Bronchial epithelial cell (primary cell): ENCODE measurements at places on chromosomes 5 and 9. TPM values are rescaled to one million over a fixed set of nuclear protein-coding genes. Genes with fewer than 3 reads are reported as not detected.

The SVEP1 gene
- 0.26 and 1.3 TPM in 2 replicates for total RNA-seq

The PDGFRB gene
- 0.26 and 1.6 TPM in 2 replicates for total RNA-seq

The PCDHAC2 gene
- 14.1 and 16.8 TPM in 2 replicates for total RNA-seq

The CCDC69 gene
- 0.79 and 1.7 TPM in 2 replicates for total RNA-seq

The ZNG1A gene
- 59.9 and 78.5 TPM in 2 replicates for total RNA-seq

The PCDHB7 gene
- total RNA-seq: not detected in 2 replicates

The LPAR1 gene
- 9.0 and 16.8 TPM in 2 replicates for total RNA-seq

The SCAI gene
- total RNA-seq: 4.7 and 7.1 TPM in 2 replicates

The ZDHHC11B gene
- under 0.01 and 0.51 TPM in 2 replicates for total RNA-seq

The SLC36A3 gene
- total RNA-seq: not detected in 2 replicates

- no peak for DNase-seq
Observed at GRCh38 chr5:78573318-78573717, 75.3 kb downstream of the LHFPL2 start.

DNA sequence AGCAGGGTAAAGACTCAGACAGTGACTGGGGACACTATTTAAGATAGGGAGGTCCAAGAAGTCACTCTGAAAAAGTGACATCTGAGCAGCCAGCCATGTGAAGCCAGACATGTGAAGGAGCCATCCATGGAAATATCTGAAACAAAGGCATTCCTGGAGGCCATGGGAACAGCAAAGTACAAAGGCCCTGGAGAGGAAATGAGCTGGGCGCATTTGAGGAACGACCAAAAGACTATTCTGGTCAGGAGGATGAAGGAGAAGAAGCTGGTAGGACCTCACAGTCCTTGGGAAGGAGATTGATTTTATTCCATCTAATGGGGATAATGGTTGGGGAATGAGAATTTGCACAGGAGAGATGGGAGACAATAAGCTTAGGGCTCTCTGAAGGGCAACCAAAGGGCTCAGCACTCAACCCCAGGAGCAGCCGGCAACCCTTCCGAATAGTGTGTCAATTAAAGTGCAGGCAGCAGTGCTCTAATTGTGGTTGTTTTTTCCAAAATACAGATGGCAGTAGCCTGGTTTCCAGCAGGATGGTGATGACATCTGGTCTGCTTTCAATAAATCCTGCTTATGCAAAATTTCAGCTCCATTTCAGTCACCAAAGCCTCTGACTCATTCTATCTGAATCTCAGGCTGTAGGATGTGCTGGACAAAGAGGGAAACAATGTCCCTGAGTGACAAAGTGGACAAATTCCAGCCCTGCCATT lies 26.7 kb downstream of the FOXI1 start:
- DNase-seq: peak; percentile 24

DNA sequence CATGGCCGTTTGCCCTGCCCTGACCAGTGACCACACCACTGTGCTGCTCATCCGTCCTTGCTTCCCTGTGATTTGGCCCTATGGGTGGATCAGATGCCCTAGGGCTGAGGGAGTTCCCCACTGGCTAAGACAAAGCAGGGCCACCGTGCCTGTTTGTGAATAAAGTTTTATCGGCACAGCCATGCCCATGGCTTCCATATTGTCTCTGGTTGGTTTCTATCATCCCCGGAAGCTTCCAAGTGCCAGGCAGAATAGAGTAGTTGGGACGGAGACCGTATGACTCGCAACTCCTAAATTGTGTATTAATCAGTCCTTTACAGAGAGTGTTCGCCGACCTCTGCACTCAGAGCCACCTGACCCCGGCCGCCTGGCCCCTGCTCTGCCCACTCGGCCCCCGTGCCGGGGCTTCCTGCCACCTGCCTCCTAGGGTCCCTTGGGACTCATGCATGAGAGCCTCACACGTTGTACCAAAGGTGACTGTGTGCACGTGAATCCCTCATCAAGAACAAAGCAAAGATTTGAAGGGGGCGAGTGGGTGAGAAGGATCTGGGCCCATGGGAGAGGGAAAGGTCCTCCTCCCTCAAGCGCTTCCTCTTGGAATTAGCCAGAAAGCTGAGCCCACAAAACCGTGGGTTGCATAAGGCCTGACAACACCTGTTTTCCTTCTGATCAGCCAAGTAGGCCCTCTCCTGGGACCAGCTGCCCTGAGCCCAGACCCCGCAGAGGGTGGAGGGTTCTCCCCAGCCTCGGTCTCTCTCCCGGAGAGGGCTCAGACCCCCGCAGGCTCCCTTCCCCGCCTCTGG lies 11.7 kb upstream of the FCN2 start:
- no peak for DNase-seq

DNA sequence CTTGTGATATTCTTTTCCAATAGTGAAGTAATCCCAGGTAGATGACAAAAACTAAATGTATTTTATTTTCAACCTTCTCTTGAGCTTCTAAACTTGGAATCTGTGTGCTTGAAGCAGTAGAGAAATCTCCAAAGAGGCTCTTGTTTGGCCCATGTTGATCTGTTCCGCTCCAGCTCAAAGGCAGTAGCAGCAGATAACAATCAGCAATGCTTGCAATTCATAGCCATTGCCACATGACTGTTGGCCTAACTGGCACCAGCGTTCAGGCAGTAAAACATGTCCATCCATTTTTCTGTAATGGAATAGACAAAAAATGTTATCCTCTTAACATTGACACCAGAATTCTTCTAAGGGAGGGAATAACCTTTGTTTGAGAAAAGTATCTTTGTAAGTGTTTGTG lies 270.7 kb upstream of the MSX2 start:
- DNase-seq: no peak

DNA sequence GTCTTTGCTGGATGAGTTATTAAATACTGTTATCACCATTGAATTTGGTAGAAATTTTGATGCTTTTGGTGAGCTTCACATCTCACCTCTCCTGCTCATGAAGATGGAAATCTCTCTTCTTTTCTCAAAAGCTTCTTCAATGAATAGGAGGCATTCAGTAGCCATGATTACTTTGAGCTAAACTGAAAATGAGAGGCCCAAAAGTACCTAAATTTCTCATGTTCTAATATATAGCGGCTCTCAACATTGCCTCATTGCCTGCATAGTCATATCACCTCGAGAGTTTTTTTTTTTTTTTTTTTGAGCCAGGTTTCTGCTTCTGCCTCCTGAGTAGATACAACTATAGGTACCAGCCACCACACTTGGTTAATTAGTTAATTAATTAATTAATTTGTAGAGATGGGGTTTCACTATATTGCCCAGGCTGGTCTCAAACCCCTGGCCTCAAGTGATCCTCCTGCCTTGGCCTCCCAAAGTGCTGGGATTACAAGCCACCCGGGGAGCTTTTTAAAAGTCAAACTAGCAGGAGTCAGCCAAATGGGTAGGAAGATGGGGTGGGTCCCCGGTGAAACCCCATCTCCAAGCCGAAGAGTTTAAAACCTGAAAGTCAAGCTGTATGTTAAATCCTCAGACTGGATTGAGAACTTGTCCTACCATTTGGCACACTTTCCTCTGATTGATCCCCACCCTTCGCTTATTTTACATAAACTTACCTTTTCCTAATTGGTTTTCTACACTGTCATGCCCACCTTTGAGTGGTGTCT lies 169.0 kb downstream of the DOCK2 start:
- no peak for DNase-seq

DNA sequence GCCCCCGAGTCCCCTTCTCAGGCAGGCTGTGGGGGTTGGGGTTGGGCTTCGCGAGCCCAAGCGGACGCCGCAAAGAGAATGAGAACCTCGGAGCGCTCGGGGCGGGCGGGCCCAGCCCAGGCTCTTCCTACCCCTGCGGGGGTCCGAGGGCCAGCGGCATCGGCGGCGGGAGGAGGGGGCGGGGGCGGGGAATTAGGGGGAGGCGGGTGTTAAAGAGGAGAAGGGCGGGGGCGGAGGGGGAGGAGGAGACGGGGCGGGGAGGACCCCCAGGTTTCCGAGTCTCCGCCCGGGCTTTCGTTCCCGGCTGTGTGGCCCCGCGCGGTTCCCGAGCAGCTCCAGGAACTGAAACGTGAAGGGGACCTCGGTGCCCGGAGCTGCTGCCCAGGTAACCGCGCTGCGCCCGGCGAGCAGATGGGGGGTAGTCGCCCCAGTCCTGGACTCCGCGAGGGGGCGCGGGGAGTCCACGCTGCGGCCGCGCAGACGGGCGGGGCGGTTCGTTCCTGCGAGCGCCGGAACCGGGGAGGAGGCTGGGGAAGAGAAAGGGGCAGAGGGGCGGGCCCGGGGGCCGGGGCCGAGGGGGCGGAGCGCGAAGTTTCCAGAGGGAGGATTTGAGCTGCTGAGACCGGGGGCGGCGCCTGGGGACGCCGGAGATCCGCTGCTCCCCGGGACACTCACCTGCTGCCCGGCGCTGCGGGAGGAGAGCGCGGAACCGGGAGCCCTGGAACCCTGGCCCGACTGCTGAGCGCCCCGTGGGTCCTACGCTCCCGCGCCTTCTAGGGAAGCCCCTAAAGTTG lies 38.4 kb upstream of the PLEKHG4B start:
- peak; percentile 2 for DNase-seq

- no peak for DNase-seq
Observed at GRCh38 chr5:116479776-116480675, 94.6 kb downstream of the SEMA6A start.

GRCh38 chr9:29999645-30000044 lies 2384.8 kb upstream of the ACO1 start:
- no peak for DNase-seq

DNA sequence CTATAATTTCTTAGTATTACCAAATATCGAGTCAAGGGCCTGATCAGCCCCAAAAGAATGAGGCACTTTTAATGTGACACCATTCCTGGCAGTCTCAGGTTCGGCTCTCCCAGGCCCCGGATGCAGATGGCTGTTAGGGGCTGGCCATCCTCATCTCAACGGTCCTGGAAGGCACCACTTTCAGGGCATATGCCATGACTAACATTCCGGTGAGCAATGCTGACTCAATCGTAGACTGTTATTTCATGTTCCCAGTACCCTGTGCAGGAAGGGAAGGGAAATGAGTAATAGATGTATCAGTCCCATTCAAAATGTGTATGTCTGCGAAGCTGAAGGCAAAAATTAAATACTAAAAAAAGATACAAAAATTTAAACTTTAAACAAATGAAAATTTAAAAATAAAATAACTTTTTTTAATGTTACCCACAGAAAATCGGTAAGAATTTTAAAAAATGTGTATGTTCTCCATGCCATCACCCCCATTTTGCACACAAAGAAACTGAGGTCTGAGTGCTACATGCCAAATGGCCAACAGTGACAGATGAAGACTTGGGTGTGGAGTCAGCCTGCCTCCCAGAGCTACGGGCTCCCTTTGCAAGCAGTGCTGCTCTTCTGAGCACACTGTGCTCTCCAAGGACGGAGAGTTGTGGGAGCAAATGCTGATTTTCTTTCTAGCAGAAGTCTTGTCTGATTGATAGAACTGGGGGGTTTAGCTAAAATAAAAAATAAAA lies 79.0 kb downstream of the GLDC start:
- DNase-seq: peak; percentile 100

- DNase-seq: no peak
Observed at GRCh38 chr5:116305899-116306298, 221.1 kb downstream of the COMMD10 start.

DNA sequence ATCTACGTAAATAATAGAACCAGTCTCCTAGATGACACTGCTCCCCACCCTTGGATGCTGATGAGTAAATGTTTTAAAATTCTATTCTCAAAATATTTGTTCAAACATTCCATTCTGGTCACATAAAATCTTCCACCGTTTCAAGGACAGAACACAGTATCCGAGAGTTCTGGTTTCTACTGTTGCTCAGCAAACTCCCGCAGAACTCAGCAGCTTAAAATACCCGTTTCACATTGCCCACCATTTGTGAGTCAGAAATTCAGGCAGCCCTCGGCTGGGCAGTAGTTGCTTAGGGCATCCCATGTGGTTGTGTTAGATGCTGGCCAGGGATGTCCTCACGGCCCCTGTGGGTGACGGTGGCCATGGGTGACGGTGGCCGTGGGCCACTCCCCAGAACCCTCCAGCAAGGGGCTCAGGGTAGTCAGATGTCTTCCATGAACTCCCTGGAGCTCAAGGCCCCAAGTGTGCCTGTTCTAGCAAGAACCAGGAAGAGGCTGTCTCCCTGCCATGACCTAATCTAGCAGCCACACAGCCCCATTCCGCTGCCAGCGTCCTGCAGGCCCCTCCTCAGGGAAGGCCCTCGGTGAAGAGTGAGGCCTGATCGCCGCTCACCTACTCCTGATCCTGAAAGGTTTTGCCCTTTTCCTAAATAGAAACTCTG lies 17.4 kb downstream of the MGAT1 start:
- peak; percentile 55 for DNase-seq

DNA sequence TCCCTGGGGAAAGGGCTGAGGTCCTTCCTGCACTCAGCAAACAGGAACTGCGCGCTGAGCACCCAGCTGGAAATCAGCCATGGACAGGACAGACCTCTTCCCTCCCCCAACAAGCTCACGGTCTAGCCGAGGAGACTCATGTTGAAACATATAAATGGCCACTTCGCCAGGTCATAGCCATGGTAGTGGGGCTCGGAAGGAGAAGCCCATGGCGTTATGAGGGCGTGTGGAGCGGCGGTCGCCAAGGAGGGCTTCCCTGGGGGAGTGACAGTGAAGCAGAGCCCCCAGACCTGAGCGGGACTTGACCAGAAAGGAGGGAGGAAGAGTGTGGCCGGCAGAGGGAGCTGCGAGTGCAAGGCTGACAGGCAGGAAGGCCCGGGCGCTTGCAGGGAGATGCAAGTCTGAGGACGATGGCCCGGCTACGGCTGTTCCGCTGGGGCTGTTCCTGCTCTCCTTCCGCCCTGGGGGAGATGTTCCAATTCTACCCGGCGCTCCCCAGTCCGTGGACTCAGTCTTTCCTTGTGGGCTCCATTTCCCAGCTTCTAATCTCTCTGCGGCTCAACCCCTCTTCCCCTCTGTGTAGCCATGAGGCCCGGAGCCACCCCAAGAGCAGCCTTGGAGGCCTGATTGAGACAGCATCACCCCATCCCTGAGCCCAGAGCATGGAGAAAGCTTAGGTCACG lies 43.9 kb upstream of the PRRC2B start:
- peak; percentile 68 for DNase-seq

DNA sequence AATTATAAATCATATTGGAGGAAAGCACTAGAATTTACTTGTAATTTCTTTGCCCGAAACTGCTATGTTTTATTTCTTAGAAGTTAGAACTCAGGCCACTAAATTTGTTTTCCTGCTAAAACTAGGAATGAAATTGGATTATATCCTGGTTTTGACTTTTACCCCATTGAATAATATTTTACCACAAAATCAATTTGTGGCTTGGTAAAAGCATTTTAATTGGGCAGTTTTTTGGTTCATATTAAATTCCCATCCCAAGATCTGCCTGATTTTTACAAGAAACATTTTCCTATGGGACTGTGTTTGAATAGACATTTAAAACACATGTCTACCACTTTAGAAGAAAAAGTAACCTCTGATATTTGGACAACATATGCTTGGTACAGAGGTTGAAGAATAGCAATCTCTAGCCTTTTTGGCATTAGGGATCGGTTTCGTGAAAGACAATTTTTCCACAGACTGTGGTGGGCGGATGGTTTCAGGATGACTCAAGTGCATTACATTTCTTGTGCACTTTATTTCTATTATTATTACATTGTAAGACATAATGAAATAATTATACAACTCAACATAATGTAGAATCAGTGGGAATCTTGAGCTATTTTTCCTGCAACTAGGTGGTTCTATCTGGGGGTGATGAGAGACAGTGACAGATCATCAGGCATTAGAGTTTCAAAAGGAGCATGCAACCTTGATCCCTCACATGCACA lies 565.6 kb downstream of the PRR16 start:
- DNase-seq: no peak
